ENCODE measurements at places on chromosomes 12 and 14.

DNA sequence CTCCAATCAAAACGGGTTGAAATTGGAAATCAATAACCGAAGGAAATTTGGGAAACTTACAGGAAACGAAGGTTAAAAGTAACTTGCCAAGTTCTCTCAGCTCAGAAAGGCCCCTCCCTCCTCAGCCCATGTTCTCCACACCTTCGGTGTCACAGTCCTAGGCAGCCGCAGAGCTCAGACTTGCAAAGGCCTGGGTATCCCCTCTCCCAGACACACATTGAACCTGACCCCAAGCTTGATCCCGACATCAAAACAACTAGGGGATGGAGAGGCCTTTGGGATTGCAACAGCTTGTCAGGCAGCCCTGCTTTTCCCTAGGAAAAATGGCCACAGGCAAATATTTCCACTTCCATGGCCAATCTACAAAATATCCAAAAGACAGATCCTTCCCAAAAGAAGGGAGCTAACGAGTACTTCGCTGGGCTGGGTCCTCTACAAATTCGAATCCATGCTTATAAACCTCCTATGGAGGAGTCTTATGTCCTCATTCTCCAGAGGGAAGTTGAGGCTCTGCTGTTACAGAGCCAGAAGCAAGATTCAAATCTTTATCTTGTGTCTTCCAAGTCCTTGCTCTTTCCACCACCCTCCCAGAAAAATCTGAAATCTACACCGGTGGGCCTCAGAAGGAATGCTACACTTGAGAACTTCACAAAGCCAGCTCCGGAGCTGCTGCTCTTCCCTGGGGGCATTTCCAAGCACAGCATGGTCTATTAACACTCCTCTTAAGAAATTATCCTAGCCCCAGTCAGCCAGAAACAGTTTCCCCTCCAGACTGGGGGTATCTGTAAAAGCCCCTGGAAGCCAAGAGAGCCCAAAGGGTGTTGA lies 35.7 kb upstream of the PNMA1 start:
- no peak for DNase-seq

DNA sequence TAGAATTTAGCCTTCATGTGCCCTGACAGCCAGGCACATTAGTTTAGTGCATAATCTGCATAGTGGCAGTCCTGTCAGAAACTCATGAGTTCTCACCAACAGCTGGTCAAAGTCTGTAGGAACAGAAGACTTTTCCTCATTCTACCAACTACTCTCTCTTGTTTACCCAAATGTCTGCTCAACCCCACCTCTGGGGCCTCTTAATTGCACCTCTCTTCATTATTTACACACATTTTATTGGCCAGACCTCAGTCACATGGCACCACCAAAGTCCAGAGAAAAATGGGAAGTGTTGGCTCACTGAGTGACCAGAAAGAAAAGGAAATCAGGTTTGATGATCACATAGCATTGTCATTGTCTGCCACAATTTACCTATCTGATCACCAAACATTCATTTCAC lies 114.6 kb upstream of the PLXNC1 start:
- no peak for DNase-seq

DNA sequence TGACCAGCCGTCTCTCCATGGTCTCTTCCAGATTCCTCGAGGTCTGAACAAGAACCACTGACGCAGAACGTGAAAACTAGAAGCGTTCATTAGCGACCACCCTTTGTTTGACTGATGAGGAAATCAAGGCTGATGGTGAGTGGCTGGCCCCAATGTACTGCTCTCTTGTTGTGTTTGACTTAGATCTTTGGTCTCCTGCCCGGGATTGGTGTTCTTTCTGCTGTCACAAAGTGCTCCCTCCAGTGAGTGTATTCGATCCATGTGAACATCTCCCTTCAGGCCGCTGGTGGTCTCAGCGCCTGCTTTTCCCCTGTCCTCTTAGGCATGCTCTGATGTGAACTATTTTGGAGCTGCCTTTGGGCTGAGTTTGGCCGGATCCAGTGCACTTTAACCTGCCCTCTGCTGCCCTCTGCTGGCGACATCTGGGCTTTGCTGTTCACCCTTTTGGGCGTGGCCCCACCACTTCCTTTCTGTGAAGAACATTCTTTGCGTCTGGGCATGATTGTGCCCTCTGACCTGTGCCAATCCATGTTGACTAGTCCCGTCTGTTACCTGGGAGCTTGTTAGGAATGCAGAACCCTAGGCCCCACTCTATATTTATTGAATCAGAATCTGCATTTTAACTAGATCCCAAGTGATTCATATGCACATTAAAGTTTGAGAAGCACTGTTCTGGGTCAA lies 279.1 kb downstream of the TTC6 start:
- DNase-seq = peak; percentile 7

GRCh38 chr12:133225527-133225926 lies 10.2 kb downstream of the ANHX start:
- no peak for DNase-seq

DNA sequence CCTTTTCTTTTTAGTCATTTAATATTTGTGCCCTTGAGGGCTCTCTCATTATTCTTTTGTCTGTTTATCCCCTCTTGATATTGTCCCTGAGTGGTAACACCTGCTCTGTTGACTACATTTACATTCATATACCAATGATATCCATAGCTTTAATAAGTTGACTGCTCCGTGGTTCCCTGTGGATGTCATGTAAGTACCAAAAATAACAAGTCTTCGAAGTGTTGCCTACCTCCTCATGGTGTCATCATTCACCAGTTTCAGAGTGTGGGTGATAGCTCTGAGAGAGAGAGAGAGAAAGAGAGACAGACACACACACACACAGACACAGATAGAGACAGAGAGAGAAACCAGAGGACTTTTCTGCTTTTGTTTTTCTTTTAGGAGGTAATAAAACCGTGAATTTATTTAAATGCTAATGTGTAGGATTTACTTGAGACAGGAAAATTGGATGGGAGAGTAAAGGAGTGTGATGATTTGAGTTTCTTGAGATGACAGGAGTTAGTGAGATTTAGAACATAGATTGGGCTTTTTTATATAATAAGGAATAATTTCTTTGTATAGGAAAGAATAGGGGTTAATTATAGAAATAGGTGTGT lies 52.2 kb downstream of the PAPOLA start:
- no peak for DNase-seq

GRCh38 chr14:50198499-50198898 lies 32.9 kb downstream of the SOS2 start:
- no peak for DNase-seq

GRCh38 chr12:92290886-92291285 lies 145.2 kb upstream of the BTG1 start:
- DNase-seq = no peak

- no peak for DNase-seq
Measured at GRCh38 chr14:101758913-101759593, 2.5 kb upstream of the PPP2R5C start.

DNA sequence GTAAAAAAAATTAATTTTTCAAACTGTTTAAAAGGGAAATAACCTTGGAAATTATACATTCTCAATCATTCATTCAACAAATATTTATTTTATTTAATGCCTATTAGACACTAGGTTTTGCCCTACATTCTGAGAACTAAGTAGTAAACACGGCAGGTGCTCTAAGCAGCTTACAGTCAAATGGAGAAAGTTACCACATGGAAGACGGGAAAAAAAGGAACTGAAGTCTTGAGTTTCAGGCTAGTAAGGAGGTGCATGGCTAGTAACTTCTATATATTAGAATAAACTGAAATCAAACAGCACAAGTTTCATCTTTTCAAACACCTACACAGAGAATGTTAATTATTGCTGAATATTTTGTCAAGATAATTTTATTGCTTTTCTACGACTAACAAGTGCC lies 52.9 kb downstream of the C12orf42 start:
- no peak for DNase-seq

Measured in GOT3 (cell line).